Glutamatergic neuron (in vitro differentiated cells): ENCODE measurements at places on chromosomes 1 and 21.

- H3K27ac ChIP-seq, result no peak overlapping the region
- peaks cover 29% of the 10 kb centered on the region for H3K4me1 ChIP-seq
- no peak overlapping the region for H3K4me3 ChIP-seq
- H3K27me3 ChIP-seq, result peaks cover 5% of the 10 kb centered on the region
Measured at GRCh38 chr1:13753636-13754402, 53.8 kb downstream of the PRDM2 start.

DNA sequence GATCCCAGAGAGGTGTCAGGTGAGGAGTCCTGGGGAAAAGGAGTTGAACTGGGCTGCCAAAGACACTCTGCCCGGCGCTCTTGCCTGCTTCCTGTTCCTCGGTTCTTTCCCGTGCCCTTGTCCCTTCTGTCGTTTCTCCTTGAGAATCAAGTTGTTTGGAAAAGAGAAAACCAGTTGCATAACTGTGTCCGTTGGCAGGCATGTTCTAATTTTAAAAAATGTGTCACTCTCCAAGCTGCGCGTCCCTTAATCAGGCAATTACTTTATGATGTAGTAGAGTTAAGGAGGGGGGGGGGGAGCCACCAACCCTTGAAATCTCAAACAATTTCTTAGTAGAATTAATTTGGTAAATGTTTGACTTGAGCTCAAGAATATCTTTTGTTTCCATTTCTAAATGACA is 105.9 kb upstream of the IGSF21 start:
- DNase-seq, result no peak
- H3K4me3 ChIP-seq, result no peak overlapping the region
- no peak overlapping the region for H3K27ac ChIP-seq
- H3K4me1 ChIP-seq, result no peaks in the 10 kb centered on the region
- no peaks in the 10 kb centered on the region for H3K36me3 ChIP-seq

GRCh38 chr1:55974714-55975441 is 604.5 kb downstream of the PLPP3 start:
- H3K27me3 ChIP-seq, result peaks cover 1% of the 10 kb centered on the region
- no peak for DNase-seq
- no peaks in the 10 kb centered on the region for H3K4me1 ChIP-seq

DNA sequence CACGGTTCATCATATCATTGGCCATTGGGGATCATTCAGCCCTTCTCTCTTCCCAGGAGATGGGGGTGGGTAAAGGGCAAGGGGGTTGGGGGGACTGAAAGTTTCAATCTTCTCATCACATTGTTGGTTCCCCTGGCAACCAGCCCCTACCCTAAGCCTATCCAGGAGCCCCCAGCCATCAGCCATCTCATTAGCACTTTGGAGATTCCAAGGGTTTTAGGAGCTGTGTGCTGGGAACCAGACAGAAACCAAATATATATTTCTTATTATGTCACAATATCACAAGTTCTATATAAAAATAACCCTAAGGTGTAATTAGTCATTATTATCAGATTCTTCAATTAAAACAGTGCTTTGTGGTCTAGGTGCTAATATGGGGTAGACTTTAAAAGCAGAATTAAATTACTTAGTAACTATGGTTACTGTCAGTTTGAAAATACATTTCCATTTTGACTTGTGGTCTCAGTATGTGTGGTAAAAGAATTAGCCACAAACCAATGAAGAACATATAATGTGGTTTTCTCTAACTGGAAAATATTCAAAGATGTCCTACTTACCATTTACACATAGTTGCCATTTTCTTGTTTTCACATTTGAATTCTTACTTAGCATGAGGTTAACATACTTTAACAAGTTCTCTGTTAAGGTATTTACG is 28.1 kb downstream of the IL23R start:
- H3K27me3 ChIP-seq, result no peaks in the 10 kb centered on the region
- H3K4me1 ChIP-seq, result no peaks in the 10 kb centered on the region
- no peak for DNase-seq
- H3K4me3 ChIP-seq, result no peak overlapping the region
- no peak overlapping the region for H3K27ac ChIP-seq

GRCh38 chr1:9166289-9167235 is 37.7 kb upstream of the GPR157 start:
- H3K4me1 ChIP-seq, result no peaks in the 10 kb centered on the region
- DNase-seq, result no peak
- no peak overlapping the region for H3K4me3 ChIP-seq
- H3K36me3 ChIP-seq, result no peaks in the 10 kb centered on the region
- peaks cover 9% of the 10 kb centered on the region for H3K27me3 ChIP-seq

DNA sequence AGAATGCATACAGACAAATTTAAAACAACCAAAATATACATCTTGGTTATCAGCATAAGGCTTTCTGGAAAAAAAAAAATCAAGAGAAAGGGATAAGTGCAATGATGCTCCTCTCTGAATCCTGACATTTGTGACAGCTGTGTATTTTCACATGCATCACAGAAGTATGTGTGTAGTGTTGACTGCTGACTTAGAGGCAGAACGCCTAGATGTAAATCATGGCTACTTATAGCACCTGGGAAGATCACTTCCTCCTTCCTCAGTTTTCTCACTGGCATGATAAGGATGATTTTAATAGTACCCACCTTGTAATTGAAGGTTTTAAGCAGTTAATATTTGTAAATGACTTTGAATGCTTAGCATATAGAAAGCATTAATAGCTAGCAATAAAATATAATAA is 112.5 kb downstream of the MRPL39 start:
- no peaks in the 10 kb centered on the region for H3K4me1 ChIP-seq
- no peak overlapping the region for H3K27ac ChIP-seq
- DNase-seq, result no peak
- no peaks in the 10 kb centered on the region for H3K27me3 ChIP-seq
- H3K36me3 ChIP-seq, result no peaks in the 10 kb centered on the region
